ENCODE measurements at places on chromosomes 4 and X. TPM values are rescaled to one million over a fixed set of nuclear protein-coding genes. Genes with fewer than 3 reads are reported as not detected.

DNA sequence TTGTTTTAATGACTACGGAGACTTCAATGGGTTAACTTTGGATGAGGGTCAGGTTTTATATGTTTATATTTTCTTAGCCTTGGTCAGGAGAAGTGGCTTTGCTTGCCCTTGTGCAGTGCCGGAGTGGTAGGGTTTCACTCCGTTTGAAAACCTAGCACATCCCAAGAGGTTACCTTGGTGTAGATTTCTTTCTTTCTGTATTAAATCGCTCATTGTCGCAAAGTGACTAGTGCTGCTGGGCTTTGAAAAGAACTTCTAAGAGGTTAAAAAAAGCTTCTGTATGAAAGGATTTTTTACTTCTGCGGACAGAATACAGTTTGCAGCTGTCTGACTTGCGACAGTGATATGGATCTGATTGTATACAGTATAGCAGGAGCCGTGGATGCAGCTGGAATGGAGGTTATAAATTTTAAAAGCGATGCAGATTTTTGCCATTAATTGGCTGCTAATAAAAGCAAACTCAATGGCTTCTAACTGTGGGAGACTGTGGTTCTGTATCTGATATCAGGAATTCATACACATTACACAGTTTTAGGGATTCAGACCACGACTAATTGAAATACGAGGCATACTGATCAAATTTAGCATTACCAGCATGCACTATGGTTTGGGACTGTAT lies 340.9 kb upstream of the PITX2 start:
- DNase-seq, result no peak

- DNase-seq, result no peak
Observed at GRCh38 chr4:56768763-56769162, 52.7 kb downstream of the SPINK2 start.

DNA sequence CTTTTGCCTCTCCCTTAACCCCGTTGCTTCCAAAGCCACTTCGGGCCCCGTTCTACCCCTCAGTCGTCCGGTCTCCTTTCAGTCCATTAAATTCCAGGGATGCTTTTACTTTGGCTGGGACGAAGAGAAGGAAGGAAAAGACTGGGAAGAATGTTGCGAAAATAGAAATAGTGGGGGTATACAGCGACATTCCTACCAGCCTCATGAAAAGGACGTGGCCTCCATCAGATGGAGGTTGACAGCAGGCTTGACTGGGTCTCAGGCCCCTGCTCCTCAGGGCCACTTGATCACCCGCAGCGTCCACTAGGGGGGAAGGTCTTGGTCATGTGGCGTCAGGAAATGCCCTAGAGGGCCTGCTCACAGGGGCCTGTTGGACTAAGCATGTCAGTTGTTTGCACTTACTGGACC lies 657 bp upstream of the ANKRD50 start:
- no peak for DNase-seq

DNA sequence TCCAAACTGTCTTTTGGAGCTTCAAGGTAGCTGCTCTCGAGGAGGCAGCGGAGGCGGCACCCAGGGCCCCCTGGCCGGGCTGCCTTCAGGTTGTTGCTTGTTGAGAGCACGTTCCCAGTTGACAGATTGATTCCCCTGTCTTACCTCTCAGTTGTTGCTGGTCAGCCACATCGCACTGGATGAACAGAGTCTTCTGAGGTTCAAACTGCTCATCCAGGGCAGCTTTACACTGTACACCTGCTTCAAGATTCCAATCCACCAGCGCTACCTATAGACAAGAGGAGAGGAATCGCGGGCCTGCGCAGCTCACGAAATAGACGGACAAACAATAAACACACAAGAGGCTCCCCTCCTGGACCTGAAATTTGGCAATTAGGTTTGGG lies 497 bp downstream of the HPGD start:
- peak; percentile 37 for DNase-seq

DNA sequence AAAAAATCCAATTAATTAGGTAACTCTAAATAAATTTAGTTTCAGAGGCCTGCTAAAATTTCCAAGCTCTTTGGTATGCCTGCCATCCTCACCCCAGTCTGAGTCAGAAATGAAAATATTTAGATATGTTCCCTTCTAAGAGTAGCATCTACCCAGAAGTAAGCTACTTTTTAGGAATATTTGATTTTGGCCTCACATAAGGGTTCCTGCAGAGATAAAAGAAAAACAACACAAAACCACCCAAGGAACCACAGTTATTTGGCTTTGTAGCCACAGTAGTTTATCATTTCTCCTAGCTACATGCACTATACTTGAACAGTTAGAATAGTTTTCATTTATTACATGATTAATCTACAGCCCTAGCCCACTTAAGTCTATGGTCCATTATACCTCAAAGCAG lies 192.6 kb upstream of the FAM241A start:
- DNase-seq, result no peak

Gene ARHGEF6
- polyA plus RNA-seq, result 11.2 TPM

Gene CT55
- polyA plus RNA-seq, result 0.45 TPM

DNA sequence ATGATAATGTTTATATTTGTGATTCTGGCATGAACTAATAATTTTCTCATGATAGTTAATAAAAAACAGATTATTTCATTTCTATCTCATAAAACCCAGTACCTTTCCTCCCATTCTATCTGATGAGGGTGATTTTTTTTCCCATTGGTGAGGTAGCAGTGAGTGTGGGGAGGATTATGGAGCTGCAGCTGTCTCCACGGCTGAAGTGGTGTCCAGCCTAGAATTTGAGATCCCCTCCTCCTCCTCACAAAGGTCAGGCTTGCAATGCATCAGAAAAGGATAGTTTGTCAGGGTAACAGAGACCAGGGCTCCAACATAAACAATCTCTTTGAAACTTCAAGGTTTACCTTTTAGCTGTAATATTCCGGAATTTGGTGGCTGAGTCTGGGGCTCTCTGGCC lies 60.9 kb downstream of the C4orf51 start:
- no peak for DNase-seq

DNA sequence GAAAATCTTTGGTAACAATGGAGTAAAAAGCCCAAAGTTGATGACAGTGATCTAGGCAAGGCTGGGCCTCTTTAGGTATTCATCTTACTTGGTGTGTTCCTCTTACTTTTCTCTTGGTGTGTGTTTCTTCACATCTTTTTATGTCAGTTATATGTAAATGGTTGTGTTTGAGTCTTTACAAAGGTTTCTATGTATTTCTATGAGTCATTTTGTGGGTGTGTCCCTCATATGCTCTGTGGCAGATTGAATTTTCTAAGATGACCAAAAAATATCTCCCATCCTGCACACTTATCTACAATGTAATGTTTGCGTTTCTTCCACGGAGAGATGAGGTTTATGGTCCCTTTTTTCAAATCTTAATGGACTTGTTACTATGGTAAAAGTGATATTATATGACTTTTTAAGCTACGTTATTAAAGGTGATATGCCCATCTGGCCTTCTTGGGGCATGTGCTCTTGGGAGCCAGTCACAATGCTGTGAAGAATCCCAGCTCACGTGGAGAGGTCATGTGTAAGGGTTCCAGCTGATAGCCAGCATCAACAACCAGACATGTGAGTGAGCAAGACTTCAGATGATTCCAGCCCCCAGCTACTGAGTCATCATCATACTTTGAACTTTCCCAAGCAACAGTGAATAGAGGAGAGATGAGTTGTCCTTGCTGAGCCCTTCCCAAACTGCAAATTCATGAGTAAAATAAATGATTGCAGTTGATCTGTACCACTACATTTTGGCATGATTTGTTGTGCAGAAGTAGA lies 126.9 kb downstream of the CBLL2 start:
- no peak for DNase-seq

Gene ENPEP
- 182 TPM for polyA plus RNA-seq

Gene CENPVL2
- polyA plus RNA-seq, result 0.27 TPM

GRCh38 chrX:37875675-37876074 lies 28.3 kb upstream of the DYNLT3 start:
- no peak for DNase-seq

Gene SSX2B
- not detected for polyA plus RNA-seq

DNA sequence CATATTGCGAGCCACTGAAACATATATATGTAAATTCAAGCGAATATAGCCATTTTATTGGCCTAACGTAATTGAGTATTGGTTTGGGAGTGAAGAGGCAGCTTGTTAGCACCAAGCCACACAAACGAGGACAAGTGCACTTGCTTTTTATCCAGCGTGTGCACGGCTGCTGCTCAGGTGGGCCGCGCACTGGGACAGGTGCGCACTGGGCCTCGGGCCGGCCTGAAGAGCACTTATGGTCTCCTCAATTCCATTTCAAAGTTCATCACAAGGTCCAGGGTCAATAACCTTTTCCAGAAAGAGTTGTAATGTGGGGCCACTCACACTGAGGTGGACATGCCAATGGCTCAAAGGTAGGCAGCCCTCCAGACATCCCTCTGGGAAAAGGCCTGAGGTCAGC lies 95.9 kb downstream of the ATP8A1 start:
- DNase-seq, result no peak

DNA sequence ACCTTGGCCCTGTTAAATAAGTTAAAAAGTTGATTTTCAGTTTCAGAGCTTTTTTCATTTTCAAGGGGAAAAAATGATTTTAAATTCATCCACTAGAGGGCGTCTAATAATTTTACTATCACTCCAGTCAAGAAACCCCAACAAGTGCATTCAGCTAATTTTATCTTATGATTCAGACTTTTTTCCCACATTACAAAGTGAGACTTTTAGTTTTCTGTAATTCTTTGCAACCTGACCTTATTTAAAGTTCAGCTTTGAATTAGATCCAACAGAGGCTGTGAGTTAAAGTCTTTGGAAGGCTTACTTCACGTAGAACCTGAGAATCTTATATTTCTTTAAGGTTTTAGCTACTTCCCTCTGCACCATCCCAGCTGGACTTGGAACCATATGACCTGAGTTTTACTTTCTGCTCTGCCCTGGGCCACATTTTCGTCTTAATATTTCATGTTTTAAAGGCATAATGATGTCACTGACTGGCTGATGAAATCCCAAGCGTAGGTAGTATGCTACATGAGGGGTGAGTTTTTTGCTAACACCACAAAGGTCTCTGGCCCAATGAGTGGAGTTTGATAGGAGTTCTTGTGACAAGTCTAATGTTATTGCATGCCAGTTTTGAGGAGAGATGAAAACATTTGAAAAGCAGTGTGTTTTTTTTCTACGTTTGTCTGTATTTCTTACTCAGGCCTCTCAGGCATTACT lies 7.2 kb downstream of the GNRHR start:
- no peak for DNase-seq

DNA sequence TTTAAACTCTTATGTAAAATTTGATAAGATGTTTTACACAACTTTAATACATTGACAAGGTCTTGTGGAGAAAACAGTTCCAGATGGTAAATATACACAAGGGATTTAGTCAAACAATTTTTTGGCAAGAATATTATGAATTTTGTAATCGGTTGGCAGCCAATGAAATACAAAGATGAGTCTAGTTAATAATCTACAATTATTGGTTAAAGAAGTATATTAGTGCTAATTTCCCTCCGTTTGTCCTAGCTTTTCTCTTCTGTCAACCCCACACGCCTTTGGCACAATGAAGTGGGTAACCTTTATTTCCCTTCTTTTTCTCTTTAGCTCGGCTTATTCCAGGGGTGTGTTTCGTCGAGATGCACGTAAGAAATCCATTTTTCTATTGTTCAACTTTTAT lies at the start of gene ALB:
TSS of gene ALB (plus strand) at position 246 of the 400 bp plus-strand sequence. CDS start at position 287, 41 bp downstream.
- DNase-seq, result no peak

- no peak for DNase-seq
Observed at GRCh38 chr4:18733961-18734360, 712.4 kb upstream of the LCORL start.

Gene PABPC1L2A
- polyA plus RNA-seq, result not detected

Gene IL9R
- polyA plus RNA-seq, result not detected

GRCh38 chrX:19127649-19128168 lies 5.4 kb upstream of the ADGRG2 start:
- DNase-seq, result no peak

DNA sequence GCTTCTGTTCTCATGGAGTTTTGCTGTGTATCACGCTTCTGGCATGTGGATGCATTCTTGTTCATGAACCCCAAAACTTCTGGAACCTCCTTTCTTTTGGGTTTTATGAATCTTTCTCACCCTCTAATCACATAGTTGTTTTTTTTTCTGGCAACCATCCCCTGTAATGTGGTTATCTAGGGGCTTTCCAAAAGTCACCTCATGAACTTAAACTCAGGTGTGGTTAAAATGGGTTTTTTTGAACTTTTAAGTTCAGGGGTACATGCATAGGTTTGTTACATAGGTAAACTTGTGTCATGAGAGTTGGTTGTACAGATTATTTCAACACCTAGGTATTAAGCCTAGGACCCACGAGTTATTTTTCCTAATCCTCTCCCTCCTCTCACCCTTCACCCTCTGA lies 1099.4 kb upstream of the SLIT2 start:
- no peak for DNase-seq

GRCh38 chrX:79412972-79413371 lies 45.8 kb upstream of the ITM2A start:
- DNase-seq, result no peak
